ENCODE measurements at places on chromosomes 7 and 10.

GRCh38 chr10:118012952-118013525 is 33.7 kb downstream of the RAB11FIP2 start:
- no peak for DNase-seq

- DNase-seq, result no peak
Observed at GRCh38 chr10:130495891-130496636, 359.9 kb downstream of the GLRX3 start.

GRCh38 chr7:128867241-128867640 is 4.6 kb downstream of the ATP6V1F start:
- DNase-seq, result no peak

GRCh38 chr7:149851449-149851848 is 13.3 kb downstream of the ZNF862 start:
- DNase-seq, result no peak

GRCh38 chr10:32646535-32646934 is 200.6 kb downstream of the CCDC7 start:
- no peak for DNase-seq

GRCh38 chr7:141477865-141478264 is 73.3 kb upstream of the AGK start:
- DNase-seq, result no peak
